ENCODE measurements at places on chromosomes 3 and 15.

DNA sequence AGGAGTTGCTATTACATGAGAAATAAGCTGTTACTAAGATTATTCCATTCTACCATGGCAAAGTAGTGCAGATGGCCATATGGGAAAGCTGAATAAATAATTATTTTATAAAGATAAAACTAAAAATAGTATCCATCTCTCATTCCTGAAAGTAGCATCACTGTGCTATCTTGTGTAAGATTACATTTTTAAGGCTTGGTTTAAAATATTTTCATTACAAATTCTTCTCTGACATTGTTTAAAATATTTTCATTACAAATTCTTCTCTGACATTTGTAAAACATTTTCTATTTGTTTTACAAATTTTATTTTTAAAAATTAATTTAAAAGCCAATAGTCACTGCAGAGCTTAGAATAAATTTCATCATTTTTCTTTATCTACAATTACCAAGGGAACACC lies 665.5 kb upstream of the NAALADL2 start:
- no peak overlapping the region for H3K4me3 ChIP-seq
- no peak for DNase-seq
- peak overlapping the region; percentile 60 for H3K27ac ChIP-seq
- H3K4me1 ChIP-seq = peaks cover 9% of the 10 kb centered on the region
- H3K36me3 ChIP-seq = no peaks in the 10 kb centered on the region

GRCh38 chr15:67083135-67083762 lies 17.8 kb downstream of the SMAD3 start:
- H3K36me3 ChIP-seq = peaks cover 60% of the 10 kb centered on the region
- peaks cover 97% of the 10 kb centered on the region for H3K4me1 ChIP-seq

DNA sequence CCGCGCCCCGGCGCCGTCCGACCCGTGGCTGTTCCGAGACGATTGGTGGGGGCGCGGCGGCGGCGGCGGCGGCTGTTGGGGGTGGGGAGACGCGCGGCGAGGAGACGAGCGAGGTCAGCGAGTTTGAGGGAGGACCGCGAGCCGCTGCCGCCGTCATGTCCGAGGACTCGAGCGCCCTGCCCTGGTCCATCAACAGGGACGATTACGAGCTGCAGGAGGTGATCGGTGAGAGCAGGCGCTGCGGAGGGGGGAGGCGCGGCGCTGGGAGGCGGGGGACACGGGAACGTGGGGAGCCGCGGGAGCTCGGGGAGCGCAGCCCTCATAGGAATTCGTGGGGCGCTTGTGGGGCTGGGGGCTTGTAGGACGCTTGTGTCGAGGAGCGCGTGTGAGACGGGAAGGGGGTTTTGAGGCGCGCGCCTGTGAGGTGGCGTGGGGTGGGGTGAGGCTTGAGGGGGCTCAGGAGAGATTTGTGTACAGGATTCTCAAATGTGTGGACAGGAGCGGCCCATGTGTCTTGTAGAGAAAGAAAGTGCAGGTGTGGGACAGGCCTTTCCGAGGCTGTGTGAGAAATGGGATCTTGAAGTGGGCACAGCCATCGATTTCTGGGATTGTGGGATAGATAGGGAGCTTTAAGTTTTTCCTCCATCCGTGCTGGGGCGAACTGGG lies 518 bp downstream of the OXSR1 start:
- DNase-seq = peak; percentile 72
- H3K4me1 ChIP-seq = peaks cover 36% of the 10 kb centered on the region
- peak overlapping the region; percentile 99 for H3K27ac ChIP-seq

DNA sequence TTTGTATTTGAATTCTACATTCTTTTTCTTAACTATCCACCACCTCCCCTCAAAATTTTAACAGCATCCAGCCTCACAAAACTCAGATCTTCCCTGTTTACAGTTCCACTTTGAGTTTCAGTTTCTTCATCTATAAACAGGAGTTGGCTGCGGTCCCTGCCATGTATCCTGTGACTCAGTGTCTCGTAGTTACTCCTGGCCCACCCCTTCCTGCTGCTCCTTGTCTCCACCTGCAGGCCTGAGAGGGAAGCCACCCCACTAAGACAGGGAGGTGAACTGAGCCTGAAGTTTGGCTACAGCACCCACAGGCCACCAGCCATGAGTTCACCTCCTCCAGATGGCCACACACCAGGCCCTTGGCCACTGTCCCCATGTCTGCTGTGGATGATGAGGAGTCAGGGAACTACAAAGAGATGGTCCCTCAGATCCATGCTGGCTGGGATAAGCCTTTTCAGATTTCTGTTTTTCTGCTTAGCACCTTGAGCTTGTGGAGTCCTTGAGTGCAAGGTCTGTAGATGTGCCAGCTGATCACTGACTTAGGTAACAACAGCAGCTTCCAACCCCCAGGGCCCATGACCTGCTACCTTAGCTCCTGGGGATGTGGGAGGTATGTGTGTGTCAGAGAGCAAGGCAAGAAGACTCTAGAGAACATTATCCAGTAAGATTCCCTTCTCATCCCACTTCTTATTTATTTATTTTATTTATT lies 37.5 kb downstream of the CD86 start:
- no peaks in the 10 kb centered on the region for H3K36me3 ChIP-seq
- H3K27ac ChIP-seq = no peak overlapping the region
- no peak overlapping the region for H3K4me3 ChIP-seq
- H3K27me3 ChIP-seq = peaks cover 3% of the 10 kb centered on the region

DNA sequence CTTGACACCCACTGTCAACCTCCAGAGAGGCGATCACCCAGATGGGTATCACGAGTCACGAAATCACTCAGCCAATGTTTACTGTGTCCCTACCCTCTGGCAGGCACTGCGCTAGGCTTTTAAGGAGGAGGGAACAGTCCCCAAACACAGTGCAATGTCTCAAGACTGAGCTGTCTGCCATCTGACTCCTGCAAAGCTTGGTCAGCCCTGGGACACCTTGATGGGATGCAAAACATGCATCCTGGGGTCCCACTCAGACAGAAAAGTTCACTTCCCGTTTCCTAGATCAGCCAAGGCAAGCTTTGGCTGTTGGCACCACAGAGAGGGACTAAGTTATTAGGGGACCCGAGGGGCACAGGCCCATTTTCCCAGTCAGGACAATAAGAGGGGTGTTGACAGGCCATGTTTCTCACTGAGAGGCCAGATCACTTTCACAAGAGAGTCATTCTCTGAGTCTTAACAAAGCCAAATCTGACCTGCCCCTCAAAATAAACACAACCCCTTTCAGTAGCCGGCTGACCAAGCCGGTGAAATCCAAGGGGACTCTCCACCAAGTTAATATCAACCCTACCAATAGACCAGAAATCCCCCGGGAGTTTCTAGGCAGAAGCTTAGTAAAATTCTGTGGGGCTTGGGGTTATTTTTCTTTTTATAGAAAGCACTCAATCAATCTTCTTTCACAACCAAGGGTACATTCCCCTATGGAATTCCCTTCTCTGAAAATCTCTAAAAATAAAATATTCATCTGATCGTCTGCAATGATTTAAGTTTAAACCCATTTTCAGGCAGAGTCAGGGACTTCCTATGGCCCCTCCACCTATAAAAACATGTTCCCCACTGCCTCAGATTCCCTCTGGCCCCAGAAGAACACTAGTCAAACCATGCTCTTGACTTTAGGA lies 3.5 kb downstream of the RFTN1 start:
- H3K4me3 ChIP-seq = no peak overlapping the region
- peaks cover 39% of the 10 kb centered on the region for H3K4me1 ChIP-seq
- no peak for DNase-seq
- H3K27ac ChIP-seq = peak overlapping the region; percentile 94
